ENCODE measurements at places on chromosomes 16 and 17.

- no peak for DNase-seq
Observed at GRCh38 chr17:38322897-38323296, 20.9 kb downstream of the GPR179 start.

GRCh38 chr17:68782789-68783188 lies 172.4 kb downstream of the ABCA8 start:
- DNase-seq, result peak; percentile 15

DNA sequence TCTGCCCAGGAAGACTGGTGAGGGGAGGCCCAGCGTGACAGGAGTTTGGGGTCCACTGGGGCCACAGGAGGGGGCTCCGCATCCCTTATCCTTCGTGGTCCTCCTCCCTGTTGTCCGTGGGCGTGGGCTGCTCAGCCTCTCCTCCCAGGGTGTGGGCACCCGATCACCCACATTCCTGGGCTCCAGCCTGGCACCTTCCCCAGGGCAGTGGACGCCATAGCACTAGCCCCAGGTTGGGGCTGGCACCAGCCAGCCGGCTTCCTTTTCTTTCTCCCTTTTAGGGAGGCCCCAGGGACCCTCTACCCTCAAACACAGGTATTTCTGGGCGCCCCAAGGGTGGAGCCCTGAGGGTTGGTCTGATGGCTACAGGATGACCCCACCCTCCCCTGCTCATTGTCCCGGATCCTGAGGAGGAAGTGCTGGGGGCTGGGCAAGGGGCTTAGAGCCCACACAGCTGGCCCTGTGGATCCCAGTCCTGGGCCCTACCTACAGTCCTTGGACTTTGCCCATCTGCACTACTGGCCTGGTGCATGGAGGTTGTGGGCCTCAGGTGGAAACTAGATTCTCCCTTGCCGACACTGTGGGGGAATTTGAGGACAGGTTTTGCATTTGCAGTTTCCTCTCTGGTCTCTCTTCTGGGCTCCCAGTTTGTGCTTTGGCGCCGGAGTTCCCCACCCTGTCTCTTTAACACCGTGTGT lies 1.1 kb downstream of the KIF1C start:
- DNase-seq, result no peak

GRCh38 chr17:27518545-27519521 lies 62.6 kb downstream of the KSR1 start:
- no peak for DNase-seq

GRCh38 chr17:5545051-5545987 lies 39.0 kb downstream of the NLRP1 start:
- no peak for DNase-seq

DNA sequence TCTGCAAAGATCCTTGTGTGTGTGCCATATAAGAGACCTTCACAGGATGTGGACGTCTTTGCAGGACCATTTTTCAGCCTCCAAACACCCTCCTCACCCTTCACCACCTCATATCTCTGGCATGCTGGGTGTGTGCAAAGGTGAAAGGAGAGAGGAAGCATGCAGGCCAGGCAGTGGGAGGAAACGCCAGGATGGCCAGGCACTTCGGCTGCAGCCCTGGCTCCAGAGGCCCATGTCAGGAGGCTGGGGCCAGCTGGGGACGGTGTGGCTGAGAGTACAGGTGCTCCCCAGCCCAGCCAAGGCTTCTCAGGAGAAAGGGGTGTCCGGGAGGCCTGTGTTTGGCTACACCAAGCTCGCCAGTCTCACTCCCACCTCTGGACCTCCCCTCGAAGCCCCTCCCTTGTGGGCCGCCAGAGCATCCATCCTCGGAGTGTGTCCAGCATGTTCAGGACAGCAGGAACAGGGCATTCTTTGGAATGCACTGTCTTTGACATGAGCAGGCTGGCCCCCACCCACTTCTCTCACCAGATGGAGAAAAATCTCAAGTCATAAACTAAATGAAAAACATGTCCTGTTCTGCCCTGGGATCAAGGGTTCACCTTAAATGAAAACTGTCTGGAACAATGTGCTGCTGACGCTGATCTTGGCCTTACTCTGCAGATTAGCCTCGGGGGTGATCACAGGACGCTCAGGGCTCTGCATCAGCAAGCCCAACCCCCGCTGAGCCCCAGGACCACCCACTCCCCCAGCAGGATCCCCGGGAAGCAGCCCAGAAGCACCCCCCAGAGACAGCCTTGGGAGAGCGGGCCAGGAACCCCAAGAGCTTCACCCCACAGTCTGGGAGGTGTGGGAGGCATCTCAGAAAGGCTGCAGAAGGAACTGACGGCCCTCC lies 15.9 kb downstream of the PEMT start:
- peak; percentile 50 for DNase-seq

Measured in trophoblast cell (in vitro differentiated cells and primary cell).